ENCODE measurements at places on chromosomes 1 and 21.

DNA sequence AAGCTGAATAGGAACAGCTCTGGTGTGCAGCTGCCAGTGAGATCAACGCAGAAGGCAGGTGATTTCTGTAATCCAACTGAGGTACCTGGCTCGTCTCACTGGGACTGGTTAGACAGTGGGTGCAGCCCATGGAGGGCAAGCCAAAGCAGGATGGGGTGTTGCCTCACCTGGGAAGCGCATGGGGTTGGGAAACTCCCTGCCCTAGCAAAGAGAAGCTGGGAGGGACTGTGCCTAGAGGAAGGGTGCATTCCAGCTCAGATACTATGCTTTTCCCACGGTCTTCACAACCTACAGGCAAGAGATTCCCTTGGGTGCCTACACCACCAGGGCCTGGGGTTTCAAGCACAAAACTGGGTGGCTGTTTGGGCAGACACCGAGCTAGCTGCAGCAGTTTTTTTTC lies 183.2 kb downstream of the DNM3 start:
- H3K27me3 ChIP-seq: peaks cover 15% of the 10 kb centered on the region
- no peak overlapping the region for H3K4me3 ChIP-seq
- no peak for DNase-seq
- no peak overlapping the region for H3K27ac ChIP-seq
- peaks cover 1% of the 10 kb centered on the region for H3K4me1 ChIP-seq

DNA sequence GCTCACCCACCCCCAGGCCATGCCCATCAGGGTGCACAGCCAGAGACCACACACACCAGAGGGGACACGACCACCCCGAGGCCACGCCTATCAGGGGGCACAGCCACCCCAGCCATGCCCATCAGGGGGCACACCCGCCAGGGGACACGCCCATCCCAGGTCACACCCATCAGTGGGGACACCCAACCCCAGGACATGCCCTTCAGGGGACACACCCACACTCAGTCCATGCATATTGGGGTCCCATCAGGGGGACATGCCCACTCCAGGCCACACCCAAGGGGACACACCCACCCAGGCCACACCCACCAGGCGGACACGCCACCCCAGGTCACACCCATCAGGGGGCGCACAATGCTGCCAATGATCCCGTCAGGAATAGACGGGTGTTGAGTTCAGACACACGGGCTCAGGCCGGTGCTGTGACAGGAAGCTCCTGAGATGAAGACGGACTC lies 20.7 kb downstream of the MCM3AP start:
- no peak overlapping the region for H3K4me3 ChIP-seq
- no peaks in the 10 kb centered on the region for H3K27me3 ChIP-seq
- H3K27ac ChIP-seq: no peak overlapping the region
- no peaks in the 10 kb centered on the region for H3K36me3 ChIP-seq
- DNase-seq: no peak

- H3K36me3 ChIP-seq: no peaks in the 10 kb centered on the region
- H3K4me1 ChIP-seq: peaks cover 25% of the 10 kb centered on the region
- DNase-seq: no peak
- H3K27me3 ChIP-seq: no peaks in the 10 kb centered on the region
- no peak overlapping the region for H3K27ac ChIP-seq
- no peak overlapping the region for H3K4me3 ChIP-seq
These were observed 6.7 kb upstream of the MAN1C1 start for GRCh38 chr1:25609921-25610320.

DNA sequence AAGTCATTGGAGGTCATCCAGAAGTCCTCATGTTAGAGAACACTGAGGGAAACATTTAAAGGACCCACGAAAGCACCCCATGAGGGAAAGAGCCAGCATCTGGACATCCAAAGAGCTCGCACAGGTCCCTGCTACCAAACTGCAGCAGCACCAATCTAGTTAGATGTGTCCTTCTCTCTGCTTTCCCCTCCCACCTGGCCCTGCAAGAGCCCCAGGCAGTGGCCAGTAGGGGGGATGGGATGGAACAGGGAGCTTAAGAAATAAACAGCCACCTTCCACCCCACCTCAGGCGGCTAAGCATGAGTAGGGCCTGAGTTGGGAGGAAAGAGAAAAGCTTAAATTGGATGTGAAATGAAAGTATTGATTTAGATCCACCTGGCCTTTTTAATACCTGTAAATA lies 175.9 kb upstream of the KCND3 start:
- peaks cover 6% of the 10 kb centered on the region for H3K36me3 ChIP-seq
- no peak overlapping the region for H3K4me3 ChIP-seq
- peaks cover 14% of the 10 kb centered on the region for H3K27me3 ChIP-seq
- no peak overlapping the region for H3K27ac ChIP-seq
- H3K4me1 ChIP-seq: no peaks in the 10 kb centered on the region

DNA sequence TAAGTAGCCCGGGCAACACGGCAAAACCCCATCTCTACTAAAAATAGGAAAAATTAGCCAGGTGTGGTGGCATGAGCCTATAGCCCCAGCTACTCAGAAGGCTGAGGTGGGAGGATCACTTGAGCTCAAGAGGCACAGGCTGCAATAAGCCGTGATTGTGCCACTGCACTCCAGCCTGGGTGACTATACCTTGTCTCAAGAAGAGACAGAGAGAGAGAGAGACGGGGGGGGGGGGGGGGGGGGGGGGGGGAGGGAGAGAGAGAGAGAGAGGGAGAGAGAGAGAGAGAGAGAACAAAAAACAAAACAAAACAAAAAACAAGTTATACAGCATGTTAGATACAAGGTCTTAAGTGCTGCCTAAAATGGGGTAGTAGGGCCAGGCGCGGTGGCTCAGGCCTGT lies 77.8 kb upstream of the ZNF281 start:
- no peak for DNase-seq
- no peaks in the 10 kb centered on the region for H3K36me3 ChIP-seq
- H3K27ac ChIP-seq: no peak overlapping the region
